Lower lobe of right lung (tissue), 2 donors: ENCODE measurements at places on chromosomes 5 and 9. TPM values are rescaled to one million over a fixed set of nuclear protein-coding genes. Genes with fewer than 3 reads are reported as not detected.

GRCh38 chr5:66010476-66010875 lies 84.1 kb downstream of the ERBIN start:
- H3K27ac ChIP-seq = no peak overlapping the region
- no peak overlapping the region for H3K4me3 ChIP-seq
- no peaks in the 10 kb centered on the region for H3K4me1 ChIP-seq
- H3K27me3 ChIP-seq = no peaks in the 10 kb centered on the region

GRCh38 chr5:103834216-103834615 lies 271.6 kb upstream of the NUDT12 start:
- H3K36me3 ChIP-seq = no peaks in the 10 kb centered on the region
- no peak overlapping the region for H3K4me3 ChIP-seq
- H3K27ac ChIP-seq = no peak overlapping the region
- no peak for DNase-seq

The SFXN1 gene
- total RNA-seq = 15.7 TPM

GRCh38 chr9:108087781-108088180 lies 598.2 kb upstream of the KLF4 start:
- DNase-seq = no peak
- no peaks in the 10 kb centered on the region for H3K27me3 ChIP-seq
- no peak overlapping the region for H3K27ac ChIP-seq

The IDNK gene
- total RNA-seq = 4.2 TPM

The WNK2 gene
- 7.7 TPM for total RNA-seq

The IL5 gene
- total RNA-seq = not detected

DNA sequence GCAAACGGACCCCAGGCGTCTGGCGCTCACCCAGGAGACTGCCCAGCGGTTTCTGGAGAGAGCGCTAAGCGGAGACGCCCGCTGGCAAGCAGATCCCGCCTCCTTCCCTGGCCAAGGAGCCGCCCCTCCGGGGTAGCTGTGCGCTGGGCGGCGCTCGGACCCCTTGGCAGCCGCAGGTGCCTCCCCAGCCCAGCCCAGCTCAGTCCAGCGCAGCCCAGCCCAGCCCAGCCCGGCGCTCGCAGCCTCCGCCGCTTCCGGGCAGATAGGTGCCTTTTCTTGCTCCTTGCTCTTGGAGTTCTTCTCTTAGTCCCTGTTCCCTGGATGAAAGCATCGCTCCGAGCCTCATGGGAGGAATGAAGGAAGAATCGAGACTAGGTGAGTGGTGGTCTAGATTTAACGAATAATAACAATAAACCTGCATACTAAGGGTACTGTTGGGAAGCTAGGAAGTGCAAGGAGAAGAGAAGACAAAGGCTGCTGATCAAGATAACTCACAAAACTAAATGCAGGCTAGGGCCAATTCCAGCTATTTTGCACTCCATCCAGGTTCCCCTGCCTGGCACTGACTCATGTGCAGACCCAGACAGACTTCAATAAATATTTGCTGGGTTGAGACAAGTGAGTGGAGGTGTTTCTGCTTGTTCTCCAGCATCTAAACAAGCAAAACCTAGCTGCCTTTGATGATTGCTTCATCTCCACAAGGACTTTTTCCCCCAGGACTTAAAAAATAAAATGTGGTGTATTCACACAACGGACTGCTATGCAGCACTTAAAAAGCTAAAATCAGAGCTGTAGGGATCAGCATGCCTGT lies at the start of gene STK32A:
STK32A (plus strand) TSS at position 202 of the 811 bp plus-strand sequence. CDS start 4,609 bp downstream, outside the sequence.
- DNase-seq = peak; percentile 84
- H3K4me3 ChIP-seq = peak within 1 kb of the TSS; percentile 66
- peak within 1 kb of the TSS; percentile 58 for H3K27ac ChIP-seq

DNA sequence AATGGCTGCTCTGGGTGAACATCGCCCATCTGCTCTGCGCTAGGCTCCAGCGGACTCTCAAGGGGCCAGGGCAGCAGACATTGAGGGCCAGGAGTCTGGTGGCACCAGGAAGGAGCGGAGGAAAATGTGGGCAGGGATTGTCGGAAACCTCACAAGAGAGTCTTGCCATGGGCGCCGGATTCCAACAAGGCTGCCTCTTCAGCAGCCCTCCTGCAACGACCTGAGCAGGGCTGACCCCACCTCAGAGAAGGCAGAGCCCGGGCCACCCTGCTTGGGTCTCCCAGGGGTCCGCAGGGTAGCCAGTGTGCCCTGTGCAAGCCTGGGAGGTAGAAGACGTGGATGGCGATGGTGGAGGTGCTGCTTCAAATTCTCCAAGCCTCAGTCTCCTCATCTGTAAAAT lies 11.4 kb upstream of the UNC5A start:
- H3K4me3 ChIP-seq = no peak overlapping the region
- no peaks in the 10 kb centered on the region for H3K36me3 ChIP-seq
- H3K4me1 ChIP-seq = no peaks in the 10 kb centered on the region
- H3K27me3 ChIP-seq = peaks cover 40% of the 10 kb centered on the region
- DNase-seq = no peak

DNA sequence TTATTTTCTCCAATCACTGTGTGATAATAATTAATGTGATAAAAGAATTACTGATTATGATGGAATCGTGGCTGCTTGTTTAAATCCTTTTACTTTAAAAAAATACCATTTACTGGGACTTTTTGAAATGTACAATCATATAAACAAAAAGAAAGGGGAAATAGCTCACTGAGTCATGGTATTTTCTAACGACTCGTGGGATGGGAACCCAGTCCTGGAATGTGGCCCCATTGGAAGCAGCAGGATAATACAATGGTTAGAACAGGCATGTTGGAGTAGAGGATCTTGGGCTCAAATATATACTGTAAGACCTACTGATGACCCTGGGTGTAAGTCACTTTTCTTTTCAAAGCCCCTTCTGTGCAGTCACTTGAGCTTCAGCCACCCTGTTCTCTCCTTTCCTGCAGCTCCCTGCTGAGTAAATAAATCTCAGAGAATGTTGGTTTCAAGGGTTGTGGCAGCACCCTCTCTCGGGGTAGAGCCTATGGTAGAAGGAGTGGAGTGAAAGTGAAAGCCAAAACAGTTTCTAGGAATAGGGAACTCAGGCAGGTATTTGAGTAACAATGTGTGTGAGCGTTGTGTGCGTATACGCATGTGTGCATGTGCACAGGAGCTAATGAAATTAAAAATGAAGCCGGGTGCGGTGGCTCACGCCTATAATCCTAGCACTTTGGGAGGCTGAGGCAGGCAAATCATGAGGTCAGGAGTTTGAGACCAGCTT lies 40.8 kb upstream of the LARP1 start:
- H3K36me3 ChIP-seq = no peaks in the 10 kb centered on the region
- no peaks in the 10 kb centered on the region for H3K27me3 ChIP-seq
- peak overlapping the region; percentile 25 for H3K4me3 ChIP-seq
- peaks cover 16% of the 10 kb centered on the region for H3K4me1 ChIP-seq
- peak overlapping the region; percentile 71 for H3K27ac ChIP-seq
